ENCODE measurements at places on chromosomes 13 and 19.
A peak's percentile ranks its signal among the peaks of the same experiment; 100 is the strongest.

DNA sequence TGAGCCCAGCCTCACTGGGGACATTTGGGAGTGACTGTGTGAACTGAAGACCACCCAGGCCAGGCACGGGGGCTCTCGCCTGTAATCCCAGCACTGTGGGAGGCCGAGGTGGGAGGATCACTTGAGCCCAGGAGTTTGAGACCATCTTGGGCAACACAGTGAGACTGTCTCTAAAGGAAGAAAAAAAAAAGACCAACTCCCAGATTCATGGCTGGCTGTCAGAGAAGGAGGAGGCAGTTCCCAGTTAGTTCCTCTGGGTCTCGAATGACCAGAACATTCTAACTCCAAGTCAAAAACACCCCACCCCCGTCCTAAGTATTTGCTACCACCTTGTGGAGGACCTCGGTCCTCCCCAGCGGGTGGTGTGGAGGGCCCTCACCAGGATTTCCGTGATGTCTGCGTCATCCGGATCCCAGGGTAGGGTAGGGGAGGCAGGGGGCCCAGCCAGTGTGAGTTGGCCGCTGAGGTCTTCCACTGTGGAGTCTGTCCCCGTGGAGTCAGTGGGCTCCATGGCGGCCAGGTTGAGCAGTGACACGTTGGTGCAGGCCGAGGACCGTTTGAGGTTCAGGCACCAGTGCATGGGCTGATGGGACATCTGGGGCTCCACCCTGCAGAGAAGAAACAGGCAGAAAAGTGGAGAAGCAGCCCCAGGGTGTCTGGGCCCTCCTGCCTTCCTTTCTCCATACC is 1.3 kb downstream of the TSKS start:
- DNase-seq = no peak

DNA sequence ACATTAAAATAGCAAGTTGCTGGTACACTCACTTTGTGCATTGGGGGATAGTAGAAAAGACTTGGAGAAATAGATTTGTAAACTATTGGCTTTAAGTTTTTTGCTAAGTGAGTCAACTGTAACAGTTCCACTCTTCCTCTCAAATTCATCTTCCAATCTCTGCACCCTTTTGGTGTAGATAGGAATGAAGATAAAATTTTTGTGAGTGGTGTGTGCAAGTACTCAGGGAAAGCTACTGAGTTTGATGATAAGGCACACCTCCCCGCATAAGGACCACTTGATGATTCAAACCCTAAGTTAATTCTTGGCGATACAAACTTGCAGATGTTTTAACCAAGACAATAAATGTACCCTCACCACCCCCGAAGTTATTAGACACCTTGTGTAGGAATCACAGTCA is 168.3 kb upstream of the SLITRK1 start:
- DNase-seq = no peak

DNA sequence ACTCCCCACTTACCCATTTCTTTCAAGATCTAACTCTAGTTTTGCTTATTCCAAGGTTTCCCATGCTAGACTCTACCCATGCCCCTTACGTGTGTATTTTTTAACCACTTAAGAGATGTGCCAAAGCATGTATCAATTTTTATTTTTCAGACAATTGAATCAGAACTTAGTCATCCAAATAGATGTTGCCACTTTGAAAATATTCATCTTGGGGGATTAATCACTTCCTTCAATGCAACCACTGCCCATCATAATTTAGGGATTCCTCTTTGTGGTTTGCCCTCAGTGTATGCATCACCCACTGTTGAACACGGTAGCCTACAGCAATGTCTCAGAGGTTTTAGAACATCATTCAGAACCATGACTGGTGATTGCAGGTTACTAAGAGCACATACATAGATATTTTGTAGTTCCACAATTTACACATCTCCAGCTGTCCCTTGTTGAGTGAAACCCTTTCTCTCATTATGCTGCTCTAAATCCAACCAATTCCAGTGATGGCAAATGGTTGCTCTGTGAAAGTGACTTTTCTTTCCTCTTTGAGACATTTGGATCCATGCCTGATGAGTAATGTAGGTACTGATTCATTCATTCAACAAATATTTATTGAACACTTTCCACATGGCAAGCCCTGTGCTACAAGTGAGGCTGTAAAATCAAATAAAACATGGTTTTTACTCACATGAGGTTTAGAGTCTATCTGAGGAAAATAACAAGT is 60.6 kb upstream of the SERP2 start:
- DNase-seq = no peak

DNA sequence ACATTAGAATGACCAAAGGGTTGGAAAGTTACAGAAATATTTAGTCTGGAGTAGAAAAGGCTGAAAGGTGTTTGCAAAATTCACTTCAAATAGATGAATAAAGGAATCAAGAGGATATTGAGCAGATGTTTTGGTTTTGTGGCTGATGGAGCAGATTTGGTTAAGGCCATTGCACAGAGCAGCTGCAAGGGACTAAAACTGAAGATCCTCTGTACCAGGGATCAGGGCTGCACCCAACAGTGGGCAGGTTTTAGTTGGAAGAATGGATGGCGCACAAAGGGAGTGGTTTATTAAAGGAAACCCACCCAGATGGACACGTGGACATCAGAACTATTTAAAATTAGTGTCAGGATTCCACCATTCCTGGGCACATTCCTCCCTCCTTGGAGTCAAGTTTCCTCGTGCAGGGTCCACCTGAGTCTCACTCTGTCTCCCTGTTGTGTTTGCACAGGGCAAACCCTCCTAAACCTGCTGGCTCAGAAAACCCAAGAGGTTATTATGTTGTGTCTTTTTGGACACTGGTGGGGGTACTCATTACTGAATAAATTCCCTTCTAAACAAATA is 9.2 kb upstream of the UBAC2 start:
- no peak for DNase-seq

- no peak for DNase-seq
These were observed 33.8 kb upstream of the GTF2F2 start for GRCh38 chr13:45086484-45086883.

DNA sequence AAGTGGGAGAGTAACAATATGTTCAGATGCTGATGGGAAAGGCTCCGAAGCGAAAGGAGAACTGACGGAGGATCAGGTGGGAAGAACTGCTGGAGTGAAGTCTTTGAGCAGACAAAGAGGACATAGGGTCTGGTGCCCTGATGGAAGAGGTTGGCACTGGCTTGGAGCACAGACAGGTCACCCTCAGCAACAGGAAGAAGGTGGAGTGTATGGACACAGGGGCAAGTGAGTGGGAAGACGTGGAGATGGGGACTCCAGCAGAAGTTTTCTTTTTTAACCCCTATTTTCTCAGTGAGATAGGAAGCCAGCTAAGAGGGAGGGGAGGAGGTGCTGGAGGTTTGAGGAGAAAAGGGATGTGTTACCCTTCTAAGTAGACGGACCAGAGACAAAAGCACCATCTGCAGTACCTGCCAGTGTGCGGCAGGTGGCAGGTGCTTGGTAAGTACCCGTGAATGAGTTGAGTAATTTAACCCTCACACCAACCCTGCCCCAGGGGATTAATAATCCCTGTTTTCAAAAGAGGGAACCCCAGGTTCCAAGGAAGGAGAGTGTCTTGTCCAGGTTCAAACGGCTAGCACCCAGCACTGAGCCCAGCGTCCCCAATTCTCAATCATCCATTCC is 11.2 kb downstream of the HAS1 start:
- DNase-seq = no peak

GRCh38 chr13:23725922-23726321 is 155.7 kb downstream of the TNFRSF19 start:
- DNase-seq = no peak

GRCh38 chr13:29594303-29594709 is 1.2 kb downstream of the SLC7A1 start:
- peak; percentile 69 for DNase-seq

GRCh38 chr19:12990853-12991252 is 4.4 kb upstream of the NFIX start:
- DNase-seq = no peak

DNA sequence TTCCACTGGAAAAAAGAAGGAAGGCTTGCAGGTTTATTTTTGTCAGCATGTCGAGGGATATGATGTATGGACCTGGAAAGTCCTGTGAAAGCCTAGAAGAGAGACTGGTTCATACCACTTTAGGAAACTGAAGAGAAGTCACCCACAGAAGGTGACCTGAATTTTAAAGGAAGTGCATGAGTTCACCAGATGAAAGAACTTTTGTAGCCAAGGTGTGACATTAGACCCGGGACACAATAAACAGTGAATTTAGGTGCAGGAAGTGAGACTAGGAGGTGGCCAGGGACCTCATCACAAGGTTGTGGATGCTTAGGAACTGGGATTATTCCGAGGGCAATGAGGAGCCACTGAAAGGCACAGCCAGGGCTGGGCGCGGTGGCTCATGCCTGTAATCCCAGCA is 79.1 kb downstream of the ZNF429 start:
- no peak for DNase-seq

DNA sequence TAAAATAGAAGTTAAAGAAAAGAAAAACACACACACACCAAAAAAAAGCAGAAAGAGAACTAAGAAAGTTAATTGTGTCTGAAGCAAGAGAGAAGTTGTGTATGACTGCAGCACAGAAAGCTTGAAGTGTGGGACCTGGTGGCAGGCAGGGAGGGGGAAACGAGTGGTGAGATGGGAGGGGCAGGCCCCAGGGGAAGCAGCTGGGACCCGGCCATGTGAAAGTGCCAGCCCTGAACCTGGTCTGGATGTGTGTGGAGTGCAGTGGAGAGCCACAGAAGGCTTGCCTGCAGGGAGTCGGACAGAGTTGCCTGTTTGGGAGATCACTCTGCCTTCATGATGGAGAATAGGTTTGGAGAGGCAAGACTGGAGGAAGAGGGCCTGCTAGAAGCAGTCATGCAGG is 199.0 kb downstream of the GGACT start:
- no peak for DNase-seq

GRCh38 chr19:28404472-28404871 is 808.5 kb downstream of the UQCRFS1 start:
- DNase-seq = no peak

GRCh38 chr13:51714663-51715168 is 89.2 kb downstream of the DHRS12 start:
- no peak for DNase-seq

- DNase-seq = no peak
These were observed 105.6 kb downstream of the SPRY2 start for GRCh38 chr13:80235166-80235966.

GRCh38 chr19:6773323-6773931 is 919 bp downstream of the VAV1 start:
- no peak for DNase-seq

DNA sequence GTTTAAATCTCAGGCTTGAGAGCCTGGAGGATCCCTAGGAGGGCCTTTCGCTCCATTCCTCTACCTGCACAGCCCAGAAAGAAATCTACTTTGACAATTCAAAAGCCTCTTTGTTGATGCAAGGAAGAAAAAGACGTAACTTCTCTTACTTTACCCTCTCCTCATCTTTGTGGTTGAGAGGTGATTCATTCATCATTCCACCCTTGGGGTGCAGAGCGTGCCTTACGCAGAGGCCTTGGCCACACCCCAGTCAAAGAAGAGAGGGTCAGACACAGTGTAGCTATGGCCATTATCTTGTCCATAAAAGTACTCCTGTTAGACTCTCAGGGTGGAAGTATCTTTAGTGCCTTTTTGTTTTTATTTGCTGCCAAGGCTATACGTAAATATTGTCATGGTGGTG is 184.0 kb downstream of the IRS2 start:
- DNase-seq = no peak

Data from AG08396 (cell line).